ENCODE measurements at places on chromosomes 5 and 9. TPM values are rescaled to one million over a fixed set of nuclear protein-coding genes. Genes with fewer than 3 reads are reported as not detected.

ACTBL2 gene
- total RNA-seq, result 0.10 TPM

ANKH gene
- 65.7 TPM for total RNA-seq

GADD45G gene
- not detected for total RNA-seq

TAS2R1 gene
- total RNA-seq, result not detected

OMD gene
- total RNA-seq, result 1.4 TPM

TLX3 gene
- not detected for total RNA-seq

TMEM250 gene
- total RNA-seq, result 43.2 TPM

CCDC192 gene
- total RNA-seq, result not detected

INSYN2B gene
- 0.19 TPM for total RNA-seq

TRMT10B gene
- total RNA-seq, result 6.9 TPM

NME5 gene
- total RNA-seq, result not detected

PDLIM4 gene
- total RNA-seq, result 91.4 TPM

SLC6A19 gene
- not detected for total RNA-seq

EMB gene
- 31.2 TPM for total RNA-seq

DNAJC25 gene
- total RNA-seq, result 10.9 TPM

IL3 gene
- total RNA-seq, result not detected

DPYSL3 gene
- total RNA-seq, result 8.2 TPM

PCDHGA2 gene
- total RNA-seq, result 0.33 TPM

HTR4 gene
- total RNA-seq, result not detected

HMCN2 gene
- not detected for total RNA-seq

DNAH5 gene
- total RNA-seq, result 0.05 TPM

CD274 gene
- total RNA-seq, result 2.6 TPM

FOXD4L4 gene
- 1.2 TPM for total RNA-seq

PCDHA13 gene
- 0.74 TPM for total RNA-seq

C6 gene
- not detected for total RNA-seq

CDC25C gene
- 10.8 TPM for total RNA-seq

ZBTB43 gene
- total RNA-seq, result 32.4 TPM

FOXD4L5 gene
- 0.52 TPM for total RNA-seq

ACOT12 gene
- not detected for total RNA-seq

LECT2 gene
- total RNA-seq, result not detected

PHF24 gene
- not detected for total RNA-seq

UIMC1 gene
- total RNA-seq, result 79.3 TPM

PCDHGB4 gene
- total RNA-seq, result 0.79 TPM

CNTNAP3 gene
- total RNA-seq, result 11.2 TPM

Measured in MCF 10A (cell line).